A673 (cell line): ENCODE measurements at places on chromosomes 12 and 14. TPM values are rescaled to one million over a fixed set of nuclear protein-coding genes. Genes with fewer than 3 reads are reported as not detected.

Gene TMEM119
- 1.0 TPM in 1 of 2 replicates, not detected in the other for total RNA-seq

Gene GAS2L3
- total RNA-seq: 44.8 and 46.3 TPM in 2 replicates

DNA sequence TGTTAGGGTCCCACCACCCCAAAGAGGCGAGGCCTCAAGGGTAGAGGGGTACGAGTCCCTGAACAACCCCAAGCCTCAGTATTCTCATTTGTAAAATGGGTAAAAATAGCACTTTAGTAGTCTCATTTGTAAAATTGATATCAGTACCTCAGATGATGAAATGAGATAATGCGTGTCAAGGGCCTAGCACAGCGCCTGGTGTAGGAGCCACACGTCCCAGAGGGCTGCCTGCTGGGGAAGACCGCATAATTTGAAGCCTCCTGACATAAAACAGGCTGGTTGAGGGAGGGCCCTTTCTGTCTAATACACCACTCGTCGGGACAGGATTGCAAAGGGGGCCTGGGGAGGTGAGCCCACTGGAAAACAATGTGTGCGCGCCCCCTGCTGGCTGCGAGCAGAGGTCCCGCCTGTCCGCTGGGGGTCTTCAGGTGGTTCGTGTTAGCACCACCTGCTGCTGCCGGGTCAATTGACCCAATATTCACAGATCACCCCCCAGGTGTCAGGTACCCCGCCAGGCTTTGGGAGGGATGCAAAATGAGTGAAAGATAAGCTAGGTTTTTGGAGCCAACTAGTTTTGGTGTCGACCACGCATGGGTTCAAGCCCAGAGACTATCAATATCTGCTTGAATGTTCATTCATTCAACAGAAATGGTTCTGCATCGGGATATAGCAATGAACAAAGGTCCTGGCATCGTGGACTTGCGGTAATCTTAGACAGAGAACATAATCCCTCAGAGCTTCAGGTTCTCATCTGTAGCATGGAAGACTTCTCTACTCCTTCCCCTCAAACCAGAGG lies 24.7 kb upstream of the IRF2BPL start:
- no peaks in the 10 kb centered on the region for H3K36me3 ChIP-seq
- H3K27ac ChIP-seq: peak overlapping the region; percentile 3
- peaks cover 14% of the 10 kb centered on the region for H3K4me1 ChIP-seq
- no peak overlapping the region for H3K4me3 ChIP-seq

Gene SPIC
- not detected in 2 replicates for total RNA-seq

DNA sequence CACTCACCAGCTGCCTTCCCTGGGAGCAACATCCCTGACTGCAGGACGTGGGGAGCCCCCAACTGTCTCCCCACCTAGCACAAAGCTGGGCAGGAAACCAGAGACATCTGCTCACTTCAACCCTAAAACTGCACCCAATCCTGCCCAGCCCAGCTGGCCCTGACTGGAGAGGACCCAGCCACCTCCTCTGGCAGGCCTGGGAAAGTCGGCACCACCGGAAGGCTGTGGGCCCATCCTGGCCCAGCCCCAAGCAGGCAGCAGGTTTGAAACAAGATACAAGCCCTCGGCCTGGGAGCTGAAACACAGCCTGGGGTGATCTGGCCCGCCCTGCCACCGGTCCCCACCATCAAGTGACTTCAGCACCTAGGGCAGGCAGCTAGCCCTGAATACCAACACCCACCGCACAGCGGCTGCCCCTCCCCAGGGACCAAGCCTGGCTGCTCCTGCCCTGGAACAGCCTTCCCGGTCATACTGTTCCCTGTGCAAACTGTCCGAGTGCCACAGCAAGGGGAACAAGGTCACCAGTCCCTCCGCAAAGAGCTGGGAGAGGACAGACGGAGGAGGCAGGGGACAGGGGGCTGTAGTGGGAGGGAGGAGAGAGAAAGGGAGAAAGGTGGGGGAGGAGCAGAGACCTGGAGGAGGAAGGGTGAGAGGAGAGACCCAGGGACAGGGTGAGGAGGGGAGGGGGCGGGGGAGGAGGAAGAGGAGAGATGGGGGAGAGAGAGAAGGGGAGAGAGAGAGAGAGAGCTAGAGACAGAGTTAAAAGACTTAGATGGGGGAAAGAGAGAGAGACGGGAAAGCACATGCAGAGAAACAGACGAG lies 115.7 kb downstream of the RFLNA start:
- H3K4me3 ChIP-seq: no peak overlapping the region
- peak overlapping the region; percentile 37 for H3K27ac ChIP-seq
- no peak for DNase-seq

DNA sequence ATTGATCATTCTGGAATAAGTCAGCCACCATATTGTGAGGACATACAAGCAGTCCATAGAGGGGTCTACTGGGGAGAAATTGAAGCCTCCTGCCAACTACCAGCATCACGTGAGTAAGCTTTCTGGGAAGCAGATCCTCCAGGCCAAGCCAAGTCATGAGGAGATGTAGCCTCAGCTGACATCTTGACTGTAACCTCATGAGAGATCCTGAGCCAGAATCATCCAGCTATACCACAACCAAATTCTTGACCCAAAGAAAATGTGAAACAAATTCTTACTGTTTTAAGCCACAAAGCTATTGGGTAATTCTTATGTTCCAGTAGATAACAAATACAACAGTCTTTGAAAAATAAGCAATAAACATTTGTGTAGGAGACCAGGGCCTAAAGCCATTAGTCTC lies 479.4 kb upstream of the DCN start:
- DNase-seq: no peak
- H3K27me3 ChIP-seq: no peaks in the 10 kb centered on the region

GRCh38 chr12:110560946-110561345 lies 22.2 kb downstream of the PPTC7 start:
- H3K36me3 ChIP-seq: no peaks in the 10 kb centered on the region
- H3K27ac ChIP-seq: no peak overlapping the region
- DNase-seq: no peak

Gene PAWR
- 52.7 and 55.3 TPM in 2 replicates for total RNA-seq

- no peaks in the 10 kb centered on the region for H3K4me1 ChIP-seq
- H3K27me3 ChIP-seq: no peaks in the 10 kb centered on the region
- H3K27ac ChIP-seq: no peak overlapping the region
- H3K4me3 ChIP-seq: no peak overlapping the region
Observed at GRCh38 chr14:22084393-22085281, 411.0 kb upstream of the OR4E1 start.

GRCh38 chr14:72618424-72618823 lies 275.5 kb downstream of the DPF3 start:
- no peaks in the 10 kb centered on the region for H3K36me3 ChIP-seq
- H3K4me3 ChIP-seq: no peak overlapping the region
- no peak for DNase-seq
- H3K27ac ChIP-seq: no peak overlapping the region
- H3K27me3 ChIP-seq: no peaks in the 10 kb centered on the region

- DNase-seq: no peak
- H3K27me3 ChIP-seq: no peaks in the 10 kb centered on the region
- H3K27ac ChIP-seq: no peak overlapping the region
- H3K4me1 ChIP-seq: peaks cover 3% of the 10 kb centered on the region
- peaks cover 13% of the 10 kb centered on the region for H3K36me3 ChIP-seq
Observed at GRCh38 chr12:45974171-45974719, 16.1 kb downstream of the SCAF11 start.

- no peaks in the 10 kb centered on the region for H3K27me3 ChIP-seq
- no peak within 1 kb of the TSS for H3K27ac ChIP-seq
- H3K4me3 ChIP-seq: peak within 1 kb of the TSS; percentile 58
Observed at GRCh38 chr12:55707841-55708694, at the start of gene ITGA7. TSS of gene ITGA7 (minus strand) at chr12:55707904. CDS start at chr12:55707682, 222 bp downstream.

DNA sequence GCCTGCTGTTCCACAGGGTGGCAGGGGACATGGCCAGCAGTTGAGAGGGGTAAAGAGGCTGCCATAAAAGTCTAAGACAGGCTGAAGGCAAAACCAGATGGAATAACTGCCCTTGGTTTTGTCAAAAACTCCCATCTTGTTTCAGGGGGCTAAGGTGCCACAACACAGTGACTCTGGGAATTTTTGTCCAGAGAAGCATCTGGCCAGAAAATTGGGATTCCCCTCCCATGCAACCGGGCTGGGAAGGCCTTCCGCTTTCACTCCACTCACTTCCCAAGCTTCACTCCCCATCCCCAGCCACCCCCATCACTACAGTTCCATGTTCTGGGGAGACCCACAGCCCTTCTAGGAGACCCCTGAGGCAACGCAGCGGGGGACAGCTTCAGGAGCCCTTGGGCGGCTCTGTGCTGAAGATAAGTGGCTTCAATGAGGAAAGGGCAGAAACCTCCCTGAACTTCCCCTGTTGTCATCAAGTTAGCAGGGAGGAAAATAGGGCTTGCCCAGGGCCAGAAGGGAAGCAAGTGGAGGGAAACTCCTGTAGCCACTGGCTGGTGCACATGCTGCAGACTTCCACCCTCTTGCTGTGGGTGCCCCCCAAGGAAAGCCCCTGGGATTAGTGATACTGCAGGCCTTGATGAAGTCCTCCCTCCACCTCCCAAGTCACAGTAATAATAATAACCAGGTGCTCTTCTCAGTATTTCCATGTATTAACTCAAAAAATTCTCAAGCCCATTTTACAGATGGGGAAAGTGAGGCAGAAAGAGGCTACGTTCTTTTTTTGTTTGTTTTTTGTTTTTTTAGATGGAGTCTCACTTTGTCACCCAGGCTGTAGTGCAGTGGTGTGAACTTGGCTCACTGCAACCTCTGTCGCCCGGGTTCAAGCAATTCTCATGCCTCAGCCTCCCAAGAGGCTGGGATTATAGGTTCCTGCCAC lies 6.0 kb downstream of the TMEM229B start:
- H3K27me3 ChIP-seq: no peaks in the 10 kb centered on the region
- H3K27ac ChIP-seq: no peak overlapping the region
- no peaks in the 10 kb centered on the region for H3K36me3 ChIP-seq
- no peak overlapping the region for H3K4me3 ChIP-seq
